Hindlimb muscle (tissue), 1 donor: ENCODE measurements at places on chromosomes 3 and 15. TPM values are rescaled to one million over a fixed set of nuclear protein-coding genes. Genes with fewer than 3 reads are reported as not detected.

SIDT1 gene
- 1.7 TPM for polyA plus RNA-seq

STX19 gene
- polyA plus RNA-seq, result not detected

CAND2 gene
- 63.9 TPM for polyA plus RNA-seq

MORC1 gene
- not detected for polyA plus RNA-seq

LPCAT4 gene
- 40.1 TPM for polyA plus RNA-seq

SMCO1 gene
- polyA plus RNA-seq, result 1.5 TPM

DNA sequence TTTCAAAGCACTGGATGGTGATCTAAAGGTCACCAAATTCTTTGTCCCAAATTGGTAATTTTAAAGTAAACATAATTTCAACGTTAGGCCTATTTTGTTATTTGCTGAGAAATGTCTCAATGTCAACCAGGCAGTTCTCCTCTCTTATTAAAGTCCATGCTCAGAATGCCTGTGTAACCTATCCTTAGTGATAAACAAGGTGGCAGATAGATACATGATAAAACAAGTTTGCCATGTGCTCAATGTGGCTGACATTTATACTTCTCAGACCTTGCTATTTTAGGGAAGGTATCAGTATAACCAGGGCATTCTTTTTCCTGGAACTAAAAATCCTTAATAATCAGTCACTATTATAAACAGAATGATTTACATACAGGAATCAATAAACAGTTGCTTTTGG, 8.5 kb downstream of the MBNL1 start:
- DNase-seq, result no peak

GRCh38 chr3:117820658-117821299, 1111.2 kb downstream of the TUSC7 start:
- no peak for DNase-seq

DNA sequence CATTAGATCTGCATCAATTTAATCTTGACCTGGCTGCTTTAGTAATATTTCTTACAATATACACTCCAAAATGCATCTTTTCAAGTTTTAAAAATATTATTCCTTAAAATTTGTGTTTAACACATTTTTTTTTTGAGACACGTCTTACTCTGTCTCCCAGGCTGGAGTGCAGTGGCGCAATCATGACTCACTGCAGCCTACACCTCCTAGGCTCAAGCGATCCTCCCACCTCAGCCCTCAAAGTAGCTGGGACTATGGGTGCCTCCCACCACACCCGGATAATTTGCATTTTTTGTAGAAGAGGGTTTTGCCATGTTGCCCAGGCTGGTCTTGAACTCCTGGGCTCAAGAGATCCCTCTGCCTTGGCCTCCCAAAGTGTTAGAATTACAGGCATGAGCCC, 73.6 kb downstream of the ETV5 start:
- no peak for DNase-seq

DNA sequence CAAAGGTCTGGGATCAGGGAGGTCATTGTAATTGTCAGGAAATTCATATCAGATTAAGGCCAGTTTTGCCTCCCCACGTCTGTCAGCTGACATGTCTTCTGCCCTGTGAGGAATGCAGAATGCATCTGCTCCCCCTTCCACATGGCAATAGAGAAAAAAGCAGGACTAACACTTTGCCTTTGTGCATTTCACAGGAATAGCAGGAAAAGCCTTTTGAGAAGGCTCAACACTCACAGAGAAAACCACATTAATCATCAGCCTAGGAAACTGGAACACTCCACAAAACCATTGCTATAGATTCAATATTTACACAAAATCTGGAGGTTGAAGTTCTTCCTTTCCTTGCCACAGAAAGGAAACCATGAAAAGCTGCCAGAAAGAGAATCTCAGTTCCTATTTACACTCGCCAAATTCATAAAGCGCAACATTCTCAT, 165.2 kb upstream of the HES1 start:
- no peak for DNase-seq

DNA sequence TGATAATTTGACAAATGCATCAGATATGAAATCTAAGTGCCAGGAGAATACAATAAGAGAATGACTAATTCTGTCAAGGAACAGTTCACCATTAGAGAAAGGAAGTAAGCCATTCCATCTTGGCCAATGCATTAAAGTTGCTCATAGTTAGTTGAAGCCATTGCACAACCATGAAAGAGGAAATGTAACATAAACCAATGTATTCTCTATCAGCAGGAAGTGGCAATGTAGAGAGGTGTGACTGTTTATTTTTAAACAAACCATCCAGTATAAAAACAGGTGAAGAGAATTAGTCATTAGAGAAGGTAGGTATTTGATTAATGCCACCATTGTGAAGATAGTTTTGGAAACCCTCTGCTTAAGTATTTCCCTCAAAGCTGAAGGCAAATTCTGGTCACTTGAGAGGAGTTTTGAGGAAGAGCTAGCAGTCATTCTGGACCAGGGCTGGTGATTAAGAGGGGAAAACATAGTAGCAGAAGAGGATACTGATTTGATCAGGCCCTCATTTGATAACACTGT, 10.7 kb upstream of the ANXA2 start:
- DNase-seq, result no peak

DNA sequence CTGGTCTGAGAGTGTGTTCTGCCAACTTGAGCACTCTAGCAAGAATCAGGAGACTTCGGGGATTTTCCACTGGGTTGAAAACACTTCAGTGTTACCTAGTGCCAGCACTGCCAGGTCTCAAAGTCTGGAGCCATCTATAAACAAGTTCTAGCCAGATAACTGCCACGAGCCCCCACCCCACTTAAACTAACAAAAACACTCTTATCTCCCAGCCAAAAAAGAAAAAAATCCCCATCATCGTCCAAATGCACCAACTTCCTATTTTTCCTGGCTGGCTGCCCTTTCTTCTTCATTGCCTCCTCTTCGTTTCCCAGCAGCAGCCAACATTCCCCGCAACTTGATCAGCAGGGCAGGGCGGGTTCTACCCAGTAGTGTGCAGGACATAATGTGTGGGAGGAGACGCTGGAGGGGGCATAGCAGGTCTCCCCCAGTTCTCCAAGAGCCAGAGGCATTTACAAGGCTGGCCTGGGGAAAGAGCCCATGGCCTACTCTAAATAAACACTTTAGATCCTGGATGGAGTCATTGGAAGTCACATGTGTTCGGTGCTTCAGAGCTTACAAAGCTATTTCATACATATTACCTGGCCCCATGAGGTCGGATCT, 29.5 kb downstream of the C2CD4B start:
- no peak for DNase-seq

DNA sequence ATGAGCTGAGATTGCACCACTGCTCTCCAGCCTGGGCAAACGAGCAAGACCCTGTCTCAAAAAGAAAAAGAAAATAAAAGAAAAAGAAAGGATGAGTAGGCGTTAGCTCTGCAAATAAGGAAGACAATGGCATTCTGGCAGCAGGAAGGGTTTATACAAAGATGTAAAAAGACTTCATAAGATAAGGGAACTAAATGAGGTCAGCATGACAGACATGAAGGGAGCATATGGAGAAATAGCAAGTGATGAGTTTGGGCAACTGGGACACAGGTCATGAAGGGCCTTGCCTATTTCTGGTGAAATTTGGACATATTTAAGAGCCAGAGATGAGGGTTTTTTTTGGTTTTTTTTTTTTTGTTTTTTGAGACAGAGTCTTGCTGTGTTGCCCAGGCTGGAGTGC, 24.5 kb downstream of the TMEM266 start:
- no peak for DNase-seq

- DNase-seq, result no peak
Measured at GRCh38 chr3:40120806-40121205, 188.7 kb upstream of the EIF1B start.

DNA sequence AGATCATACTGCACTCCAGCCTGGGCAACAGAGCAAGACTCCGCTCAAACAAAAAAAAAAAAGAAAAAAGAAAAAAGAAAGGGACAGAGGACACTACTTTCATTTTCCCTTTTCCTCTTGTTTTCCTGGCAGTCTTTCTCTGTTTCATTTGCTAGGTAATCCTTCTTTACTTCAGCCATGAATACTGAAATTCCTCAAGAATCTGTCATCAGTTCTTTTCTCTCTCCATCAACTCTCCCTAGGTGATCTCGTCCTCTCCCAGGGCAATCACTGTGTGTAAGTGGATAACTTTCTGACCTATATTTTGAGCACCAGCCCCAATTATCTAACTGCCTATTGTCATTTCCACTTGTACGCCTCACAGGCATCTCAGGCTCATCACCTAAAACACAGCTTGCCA, 51.5 kb downstream of the TTC23 start:
- DNase-seq, result no peak

DNA sequence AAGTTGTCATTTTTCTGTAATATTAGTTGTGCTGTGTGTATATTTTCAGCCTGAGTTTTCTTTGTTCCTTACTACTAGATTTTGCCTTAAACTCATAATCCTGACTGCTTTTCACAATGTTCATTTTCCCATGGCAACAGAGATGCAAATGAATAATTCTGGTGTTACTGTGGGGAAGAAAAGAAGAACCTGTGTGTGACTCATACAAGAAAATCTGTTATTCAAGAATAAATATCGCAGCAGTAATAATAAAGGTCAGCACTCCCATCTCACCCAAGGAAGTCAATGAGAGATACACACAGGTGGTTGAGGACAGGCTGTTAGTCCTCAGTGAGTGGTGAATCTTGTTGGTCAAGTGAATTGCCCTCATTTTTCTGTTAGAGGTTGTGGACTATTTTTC, 656.6 kb upstream of the NAALADL2 start:
- DNase-seq, result no peak

DNA sequence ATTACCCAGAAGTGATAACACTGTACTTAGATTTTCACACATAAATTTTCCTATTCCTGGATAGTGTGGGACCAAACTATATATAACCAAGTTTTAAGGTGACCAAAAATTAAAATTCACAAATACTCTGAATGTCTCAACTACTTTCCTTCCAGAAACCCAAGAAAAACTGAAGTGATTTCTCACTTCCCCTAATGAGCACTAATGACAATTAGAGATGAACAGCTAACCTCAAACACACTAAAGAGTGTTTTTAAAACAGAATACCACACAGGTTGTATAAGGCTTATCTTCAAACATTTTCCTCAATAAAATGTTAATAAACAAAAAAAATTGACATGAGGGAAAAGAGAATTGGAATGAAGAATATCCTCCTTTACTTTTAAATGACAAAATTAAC, 188.2 kb downstream of the ZBTB20 start:
- no peak for DNase-seq

- no peak for DNase-seq
Measured at GRCh38 chr3:191235331-191236314, 36.6 kb downstream of the OSTN start.

GRCh38 chr3:18716101-18716500, 291.0 kb upstream of the SATB1 start:
- DNase-seq, result no peak

DNA sequence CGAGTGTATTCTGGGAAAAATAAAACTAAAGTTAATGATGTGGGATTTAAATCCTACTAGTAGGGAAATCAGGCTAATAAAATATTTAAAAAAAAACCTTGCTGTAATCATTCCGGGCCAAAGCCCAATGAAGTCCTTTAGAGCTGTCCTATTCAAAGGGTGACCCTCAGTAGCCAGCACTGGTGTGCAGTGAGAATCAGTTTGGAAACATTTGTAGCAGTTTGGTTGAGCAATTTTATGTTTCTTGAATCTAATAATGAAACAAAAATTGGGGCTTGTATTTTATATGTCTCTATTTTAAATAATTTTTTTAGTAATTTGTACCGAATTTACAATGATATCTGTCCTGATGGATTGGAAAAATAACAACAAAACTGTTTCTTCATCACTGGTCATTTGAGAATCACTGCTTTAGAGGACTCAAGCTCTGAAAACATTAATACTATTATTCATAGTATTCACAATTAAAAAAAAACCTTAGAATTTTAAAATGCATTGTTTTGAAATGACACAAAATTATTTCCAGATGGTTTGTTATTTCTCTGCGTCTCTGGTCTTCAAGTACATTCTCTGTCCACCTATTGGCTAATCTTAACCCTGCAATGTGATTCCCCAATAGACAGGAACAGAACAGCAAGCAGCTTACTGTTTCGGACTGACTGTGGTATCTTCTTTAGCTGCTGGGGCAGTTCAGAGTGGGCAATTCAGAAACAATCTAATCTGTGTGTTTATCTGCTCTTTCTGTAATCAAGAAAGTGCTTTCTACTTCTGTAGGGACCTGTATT, 71.2 kb downstream of the OTOL1 start:
- DNase-seq, result no peak

DNA sequence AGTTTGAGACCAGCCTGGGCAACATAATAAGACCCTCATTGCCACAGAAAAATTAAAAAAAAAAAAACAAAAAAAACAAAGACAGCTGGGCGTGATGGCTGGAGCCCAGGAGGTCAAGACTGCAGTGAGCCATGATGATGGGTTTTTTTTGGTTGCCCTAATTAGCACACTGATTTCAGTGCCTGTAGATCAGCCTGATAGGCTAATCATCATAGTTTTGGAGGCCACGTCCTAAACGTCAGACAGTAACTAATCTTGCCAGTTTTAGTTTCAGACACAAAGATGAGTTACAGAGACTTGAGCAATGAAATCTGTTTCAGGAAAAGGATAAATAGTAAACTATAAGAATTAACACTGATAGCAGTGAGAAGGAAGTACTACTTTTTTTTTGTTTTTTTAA, 55.4 kb downstream of the LRCH3 start:
- DNase-seq, result no peak

GRCh38 chr3:172096881-172097420, 57.6 kb downstream of the FNDC3B start:
- DNase-seq, result no peak

DNA sequence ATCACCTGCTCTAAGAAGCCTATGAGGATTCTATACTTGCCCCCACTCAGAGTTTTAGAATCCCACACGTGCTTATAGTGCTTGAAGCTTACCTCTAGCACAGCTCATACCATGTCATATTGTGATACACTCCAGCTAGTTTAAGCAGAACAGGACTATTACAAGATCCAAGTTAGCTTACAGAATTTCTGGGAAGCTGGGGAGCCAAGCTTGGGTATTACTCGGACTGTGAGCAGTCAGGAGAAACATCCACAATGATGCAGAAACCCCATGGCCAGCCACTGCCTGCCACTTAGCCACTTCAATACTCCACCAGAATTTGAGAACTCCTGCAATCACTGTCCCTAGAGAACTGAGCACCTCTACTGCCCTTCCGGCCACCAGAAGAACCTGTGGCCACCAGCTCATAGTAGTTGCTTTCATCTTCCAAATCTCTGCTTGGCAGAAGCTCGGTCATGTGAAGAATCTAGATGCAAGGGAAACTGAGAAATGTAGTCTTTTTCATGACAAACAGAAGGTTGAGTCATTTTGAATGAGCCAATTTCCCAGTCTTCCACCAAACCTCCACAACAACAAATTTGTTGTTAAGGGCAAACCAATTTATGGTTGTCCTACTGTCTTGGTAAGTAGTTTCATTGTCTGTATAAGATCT, 27.7 kb upstream of the SSR3 start:
- no peak for DNase-seq

DNA sequence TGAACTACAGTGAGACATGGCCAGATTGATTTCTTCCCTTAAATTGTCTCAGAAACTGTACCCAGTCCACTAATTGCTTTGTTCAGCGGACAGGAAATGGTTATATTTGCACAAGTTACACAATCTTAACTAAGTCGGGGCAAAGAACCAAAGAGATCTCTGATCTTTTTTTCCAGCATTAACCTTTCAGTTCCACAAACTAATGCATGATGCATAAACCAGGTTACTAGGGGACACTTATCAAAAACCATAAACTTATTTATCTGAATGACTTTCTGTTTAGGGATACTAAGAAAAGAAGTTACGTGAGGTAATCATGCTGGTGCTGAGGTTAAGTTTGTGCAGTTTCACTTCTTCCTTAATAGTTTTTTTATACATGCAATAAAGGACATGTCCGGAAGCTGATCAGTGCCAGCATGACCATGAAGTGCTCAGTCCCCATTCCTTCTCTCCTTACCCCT, 22.4 kb downstream of the FNDC3B start:
- DNase-seq, result no peak

- DNase-seq, result no peak
Measured at GRCh38 chr3:138748190-138748589, 86.5 kb downstream of the PIK3CB start.
